ENCODE measurements at places on chromosomes 5 and 9.

- no peak for DNase-seq
These were observed 572.4 kb downstream of the NR2F1-AS1 start for GRCh38 chr5:93008502-93009207.

DNA sequence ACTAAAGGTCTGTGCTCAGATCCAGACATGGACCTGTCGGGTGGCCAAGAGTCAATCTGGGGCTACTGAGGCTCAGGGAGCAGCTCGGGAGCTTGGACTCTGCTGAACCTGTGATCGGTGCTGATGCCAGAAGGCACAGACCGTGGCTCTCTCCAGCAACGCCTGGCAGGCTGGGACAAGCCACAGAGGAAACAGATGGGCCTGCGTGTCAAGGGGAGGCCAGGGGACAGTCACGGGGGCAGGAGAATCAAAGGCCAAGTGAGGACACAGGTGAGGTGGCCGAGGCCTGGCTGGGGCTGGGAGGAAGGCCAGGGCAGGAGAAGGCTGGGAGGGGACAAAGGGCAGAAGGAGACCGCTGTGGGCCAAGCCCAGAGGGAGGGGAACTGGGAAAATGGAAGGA lies 43.4 kb downstream of the EPB41L4B start:
- DNase-seq = no peak

DNA sequence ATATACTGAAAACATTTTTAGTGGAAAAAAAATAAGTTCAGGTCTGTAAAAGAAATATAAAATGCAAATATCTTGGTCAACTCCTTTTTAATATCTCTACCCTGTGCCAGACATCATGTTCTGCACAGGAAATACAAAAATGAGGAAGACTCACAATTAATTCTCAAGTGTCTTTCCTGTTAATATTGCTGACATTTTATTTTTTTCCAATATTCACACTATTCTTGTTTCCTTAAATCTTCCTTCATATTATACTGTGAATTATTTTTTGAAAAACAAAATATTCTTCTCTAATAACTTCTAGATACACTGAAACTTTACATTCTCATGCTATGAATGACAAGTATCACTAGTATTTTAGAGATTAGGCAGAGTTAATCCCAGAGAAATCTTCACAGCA lies 334.7 kb upstream of the FTMT start:
- DNase-seq = no peak

GRCh38 chr9:6450641-6451375 lies 37.8 kb downstream of the UHRF2 start:
- DNase-seq = no peak

DNA sequence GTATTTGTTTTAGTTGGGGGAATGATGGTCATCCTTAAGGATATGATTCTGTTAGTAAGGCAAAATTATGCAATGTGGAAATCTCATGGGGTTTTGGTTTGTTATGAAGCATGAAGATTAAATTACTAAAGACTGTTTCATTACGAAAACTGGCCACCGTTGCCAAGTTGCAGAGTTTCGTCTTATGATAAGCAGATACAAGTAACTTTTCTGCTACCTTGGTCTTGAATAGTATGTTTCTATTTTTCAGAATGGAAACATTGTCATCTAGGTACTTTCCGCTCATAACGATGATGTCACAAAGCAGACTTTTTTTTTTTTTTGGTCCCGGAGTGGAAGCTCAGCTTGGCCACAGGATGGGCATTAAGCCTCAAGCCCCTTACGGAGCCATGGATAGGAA lies 4.2 kb downstream of the CCNI2 start:
- no peak for DNase-seq

- no peak for DNase-seq
These were observed 128.2 kb upstream of the SLC44A1 start for GRCh38 chr9:105116052-105116868.

- no peak for DNase-seq
These were observed 107.2 kb downstream of the PDE4D start for GRCh38 chr5:59786334-59786805.

DNA sequence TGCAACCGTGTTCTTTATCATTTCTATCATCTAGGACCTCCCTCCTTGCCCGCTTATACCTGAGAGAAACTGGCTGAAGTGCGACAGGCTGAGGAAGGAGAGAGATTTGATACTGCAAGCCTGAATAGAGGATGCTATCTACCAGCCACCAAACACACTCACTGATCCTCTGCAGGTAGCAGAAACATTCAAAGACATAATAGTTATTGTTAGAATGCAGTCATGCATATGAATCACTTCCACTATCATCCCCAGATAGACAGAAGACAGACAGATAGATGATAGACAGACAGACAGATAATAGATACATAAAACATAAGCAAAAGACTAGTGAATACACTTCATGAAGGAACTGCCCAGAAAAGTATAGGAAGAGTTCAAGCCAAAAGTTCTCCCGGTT lies 32.9 kb downstream of the FAM81B start:
- no peak for DNase-seq

GRCh38 chr9:94931740-94932139 lies 205.2 kb downstream of the AOPEP start:
- DNase-seq = no peak

- DNase-seq = peak; percentile 40
These were observed 13.5 kb downstream of the IL12B start for GRCh38 chr5:159316519-159317383.

- no peak for DNase-seq
These were observed 402.3 kb upstream of the CHD1 start for GRCh38 chr5:99331061-99331460.

DNA sequence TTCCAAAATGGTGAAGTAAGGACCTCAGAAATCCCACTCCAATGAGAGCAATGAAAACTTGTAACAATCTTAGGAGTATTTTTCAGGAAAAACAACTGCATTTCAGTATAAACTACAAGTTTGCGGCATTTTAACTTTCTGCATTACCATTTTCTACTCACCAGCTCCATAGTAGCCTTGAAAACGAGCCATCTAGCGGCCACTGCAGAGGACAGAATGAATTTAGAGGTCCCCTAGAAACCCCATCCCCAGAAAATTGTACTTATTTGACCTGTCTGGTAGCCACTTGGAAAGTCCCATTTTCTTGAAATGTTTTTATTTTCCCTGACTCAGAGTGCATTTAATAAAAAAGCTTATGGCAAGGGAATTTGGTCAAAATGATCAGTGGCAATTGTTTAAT lies 205.4 kb upstream of the ITGA1 start:
- no peak for DNase-seq

- peak; percentile 32 for DNase-seq
These were observed 7.0 kb downstream of the IGFBPL1 start for GRCh38 chr9:38417003-38417945.
